ENCODE measurements at places on chromosomes 11 and 22. TPM values are rescaled to one million over a fixed set of nuclear protein-coding genes. Genes with fewer than 3 reads are reported as not detected.

Gene SLC25A18
- total RNA-seq, result 0.33 TPM

Gene MS4A7
- total RNA-seq, result 78.1 TPM

Gene SELENOM
- 368 TPM for total RNA-seq

Gene TMEM191C
- total RNA-seq, result 1.4 TPM

Gene INS
- total RNA-seq, result 2.1 TPM

Gene CRYBB3
- total RNA-seq, result 0.97 TPM

Measured in aorta (tissue), 5 donors.